ENCODE measurements at places on chromosomes 4 and X.

DNA sequence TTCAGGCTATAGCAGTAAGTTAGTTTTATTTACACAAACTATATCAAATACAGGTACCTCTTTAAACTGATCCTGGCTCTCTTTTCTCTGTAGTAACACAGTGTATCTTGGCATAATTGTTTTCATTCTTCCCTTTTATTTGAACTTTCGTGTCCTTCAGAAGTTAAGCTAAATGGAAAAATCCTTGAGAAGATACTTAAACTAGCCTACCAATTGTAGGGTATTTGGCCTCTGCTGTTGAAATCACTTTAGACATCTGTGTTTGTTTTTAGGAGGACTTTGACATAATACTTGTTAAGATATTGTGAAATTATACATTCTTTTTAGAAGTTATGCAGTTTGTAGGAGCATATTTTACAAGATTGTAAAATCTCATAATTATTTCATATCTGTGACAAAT, 90.3 kb upstream of the GK2 start:
- no peak for DNase-seq

- no peak for DNase-seq
These were observed at the start of gene NDST3 for GRCh38 chr4:118034053-118034785. Gene NDST3 (plus strand): TSS chr4:118034486. CDS start chr4:118053911, 19,425 bp downstream.

DNA sequence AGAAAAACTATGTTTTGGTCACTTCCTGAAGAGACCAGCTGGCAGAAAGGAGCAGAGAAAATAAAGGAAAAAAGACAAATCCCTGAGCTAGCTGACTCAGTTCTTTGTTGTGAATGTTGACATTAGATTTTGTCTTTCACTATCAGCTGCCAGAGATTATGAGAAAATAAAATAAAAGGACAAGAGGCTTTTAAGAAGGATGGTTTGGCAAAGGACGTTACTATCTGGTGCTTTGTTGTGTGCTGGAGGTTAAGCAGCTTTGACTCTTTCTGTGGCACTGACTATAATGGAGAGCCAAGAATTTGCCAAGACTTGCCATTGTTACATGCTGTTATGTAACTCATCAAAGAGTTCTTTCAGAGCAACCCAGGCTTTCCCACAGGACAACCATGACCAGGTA, 12.1 kb downstream of the ASB5 start:
- no peak for DNase-seq

DNA sequence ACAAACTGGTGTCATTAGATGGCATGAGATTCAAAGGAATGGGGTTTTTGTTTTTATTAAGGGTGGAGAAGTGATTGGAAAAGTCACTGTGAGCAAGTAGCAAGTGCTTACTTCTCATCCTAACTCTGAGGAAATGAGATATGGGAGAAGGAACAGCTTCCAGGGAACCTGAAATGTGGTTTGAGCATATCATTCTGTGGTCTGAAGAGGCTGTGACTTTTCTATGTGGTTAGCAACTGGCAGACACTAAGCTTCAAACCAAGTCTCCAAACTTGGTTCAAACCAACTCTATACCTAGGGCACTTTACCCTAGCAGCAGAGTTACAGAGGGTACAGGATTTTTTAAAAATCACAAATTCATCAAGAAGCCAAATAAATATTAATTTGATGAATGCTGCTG, 58.2 kb downstream of the DCLK2 start:
- DNase-seq, result no peak

- no peak for DNase-seq
These were observed 15.6 kb upstream of the ART3 start for GRCh38 chr4:76058888-76059426.

- no peak for DNase-seq
These were observed 60.1 kb upstream of the ATP8A1 start for GRCh38 chr4:42716996-42717395.

DNA sequence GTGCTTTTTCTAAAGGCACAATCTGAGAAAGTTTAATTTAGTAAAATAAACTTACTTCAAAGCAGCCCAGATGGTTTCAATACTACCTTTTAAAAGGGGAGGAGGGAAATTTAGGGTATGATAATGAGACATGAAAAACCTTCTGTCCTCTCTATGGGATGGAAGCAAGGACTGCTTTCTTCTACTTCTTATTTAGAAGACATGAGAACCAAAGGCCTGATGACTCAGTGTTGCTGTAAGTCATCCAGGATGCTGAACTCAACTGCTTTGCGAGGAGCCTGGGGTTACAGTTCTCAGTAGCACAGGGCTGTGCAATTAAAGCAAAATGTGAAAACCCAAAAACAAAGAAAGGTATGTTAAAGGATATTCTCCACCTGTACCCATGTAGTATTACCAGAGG, 140.8 kb upstream of the EDNRA start:
- no peak for DNase-seq

DNA sequence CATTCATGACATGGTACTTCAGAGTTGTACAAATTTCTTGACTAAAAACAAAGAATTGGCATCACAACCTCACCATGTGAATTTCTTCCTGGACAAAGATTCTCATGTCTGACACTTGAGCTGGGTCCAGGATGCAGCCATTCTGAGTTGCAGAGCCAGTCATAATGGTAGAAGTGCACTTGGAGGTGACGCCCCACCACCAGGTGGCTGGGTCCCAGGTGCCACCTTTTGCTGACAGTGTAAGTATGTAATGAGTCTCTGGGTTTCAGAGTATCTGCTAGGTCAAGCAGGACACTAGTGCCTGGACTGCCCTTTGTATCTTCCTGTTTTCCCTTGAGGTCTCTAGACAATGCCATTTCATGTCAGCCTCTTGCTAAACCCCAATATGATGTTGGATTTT, 36.6 kb upstream of the WDR1 start:
- DNase-seq, result no peak

DNA sequence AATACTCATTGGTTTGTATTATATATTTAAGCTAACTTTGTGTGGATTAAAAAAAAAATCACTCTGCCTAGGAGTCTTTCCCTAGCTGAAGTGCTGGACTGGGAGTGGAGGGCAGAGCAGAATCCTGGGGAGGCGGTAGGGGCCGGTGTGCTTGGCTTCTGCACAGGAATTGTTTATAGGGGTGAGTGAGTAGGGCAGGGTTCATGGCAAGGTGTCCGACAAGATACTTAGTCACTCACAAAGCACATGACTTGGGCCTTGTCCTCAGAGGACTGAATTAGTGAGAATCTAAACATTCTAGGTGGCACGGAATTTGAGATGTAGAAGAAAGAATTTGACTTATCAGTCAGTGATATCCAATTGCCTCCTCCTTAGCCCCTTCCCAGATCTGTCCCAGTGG, 32.2 kb downstream of the FNIP2 start:
- DNase-seq, result no peak

- DNase-seq, result no peak
These were observed 239.1 kb downstream of the RASL11B start for GRCh38 chr4:53101191-53101581.

- no peak for DNase-seq
These were observed 13.2 kb downstream of the EFHC2 start for GRCh38 chrX:44330227-44330626.

DNA sequence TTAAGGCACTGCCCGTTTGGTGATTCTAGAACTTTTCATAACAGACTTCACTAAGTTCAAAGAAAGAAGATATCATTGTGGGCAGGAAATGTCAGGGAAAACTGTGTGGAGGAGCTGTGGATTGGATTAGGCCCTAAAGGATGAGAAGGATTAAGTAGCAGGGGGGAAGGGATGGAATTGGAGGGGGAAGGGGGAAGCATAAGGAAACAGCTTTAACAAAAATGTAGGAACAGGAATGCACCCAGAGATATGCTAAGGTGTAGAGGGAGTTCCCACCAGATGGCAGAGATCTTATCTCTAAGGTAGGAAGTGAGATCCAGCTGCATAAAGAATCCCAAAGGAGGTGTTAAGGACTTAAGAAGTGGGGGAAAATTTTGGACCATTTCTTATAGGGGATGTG, 114.5 kb downstream of the LARP7 start:
- no peak for DNase-seq

DNA sequence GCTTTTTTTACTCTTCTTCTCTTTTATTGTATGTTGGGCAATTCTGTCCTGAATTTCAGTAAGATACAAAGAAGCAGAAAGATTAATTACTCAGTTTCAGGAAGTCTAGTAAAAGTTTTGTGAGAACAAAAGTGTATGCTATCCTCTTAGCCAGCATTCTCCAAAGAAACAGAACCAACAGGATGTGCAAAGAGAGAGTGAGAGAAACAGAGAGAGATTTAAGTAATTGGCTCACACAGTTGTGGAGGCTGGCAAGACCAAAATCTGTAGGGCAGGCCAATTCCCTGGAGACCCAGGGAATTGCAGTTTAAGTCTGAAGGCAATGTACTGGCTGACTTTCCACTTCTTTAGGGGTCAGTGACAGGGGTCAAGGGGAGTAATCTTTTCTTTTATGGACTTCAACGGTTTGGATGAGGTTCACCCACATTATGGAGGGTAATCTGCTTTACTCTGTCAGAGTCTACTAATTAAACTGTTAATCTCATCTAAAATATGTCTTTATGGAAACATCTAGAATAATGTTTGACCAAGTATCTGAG, 59.2 kb upstream of the SLC39A8 start:
- DNase-seq, result no peak

DNA sequence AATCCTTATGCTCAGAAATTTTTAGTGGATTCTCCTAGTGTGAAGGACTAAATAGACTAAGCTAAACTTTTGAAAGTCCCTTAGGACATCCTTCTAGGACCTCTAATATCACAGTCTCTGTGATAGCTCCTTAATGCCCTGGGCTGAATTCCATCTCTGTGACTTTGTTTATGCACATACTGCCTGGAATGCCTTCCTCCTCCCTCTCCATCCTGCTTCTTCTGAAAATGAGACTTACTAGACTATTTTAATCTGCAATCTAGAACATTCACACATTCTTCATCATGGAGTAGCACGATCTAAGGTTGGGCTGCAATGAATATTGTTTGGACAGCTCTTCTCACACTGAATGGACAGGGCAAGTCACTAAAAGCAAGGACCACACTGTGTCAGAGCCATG, 65.0 kb upstream of the MSX1 start:
- no peak for DNase-seq

DNA sequence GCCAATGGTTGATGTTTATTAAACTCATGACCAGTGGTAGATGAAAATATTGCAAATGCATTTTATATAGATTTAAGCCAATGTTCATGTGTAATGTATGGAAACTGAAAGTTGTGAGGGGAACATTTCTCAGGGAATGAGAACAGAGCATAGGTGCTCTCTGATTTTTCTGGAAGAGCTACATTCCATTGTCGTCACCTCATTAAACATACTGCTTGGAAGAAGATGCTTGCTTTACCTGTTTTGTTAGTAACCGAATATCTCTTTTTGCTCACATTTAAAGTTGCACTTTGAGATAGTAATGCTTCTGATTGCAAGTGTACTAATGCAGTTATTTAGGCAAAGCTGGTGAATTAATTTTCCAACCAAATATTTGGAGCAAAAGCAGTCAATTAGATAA, 93.8 kb upstream of the CLCN4 start:
- no peak for DNase-seq

- no peak for DNase-seq
These were observed 5.9 kb upstream of the HSD17B10 start for GRCh38 chrX:53440101-53440500.

GRCh38 chrX:8084006-8084405, 87.1 kb downstream of the VCX2 start:
- DNase-seq, result no peak

DNA sequence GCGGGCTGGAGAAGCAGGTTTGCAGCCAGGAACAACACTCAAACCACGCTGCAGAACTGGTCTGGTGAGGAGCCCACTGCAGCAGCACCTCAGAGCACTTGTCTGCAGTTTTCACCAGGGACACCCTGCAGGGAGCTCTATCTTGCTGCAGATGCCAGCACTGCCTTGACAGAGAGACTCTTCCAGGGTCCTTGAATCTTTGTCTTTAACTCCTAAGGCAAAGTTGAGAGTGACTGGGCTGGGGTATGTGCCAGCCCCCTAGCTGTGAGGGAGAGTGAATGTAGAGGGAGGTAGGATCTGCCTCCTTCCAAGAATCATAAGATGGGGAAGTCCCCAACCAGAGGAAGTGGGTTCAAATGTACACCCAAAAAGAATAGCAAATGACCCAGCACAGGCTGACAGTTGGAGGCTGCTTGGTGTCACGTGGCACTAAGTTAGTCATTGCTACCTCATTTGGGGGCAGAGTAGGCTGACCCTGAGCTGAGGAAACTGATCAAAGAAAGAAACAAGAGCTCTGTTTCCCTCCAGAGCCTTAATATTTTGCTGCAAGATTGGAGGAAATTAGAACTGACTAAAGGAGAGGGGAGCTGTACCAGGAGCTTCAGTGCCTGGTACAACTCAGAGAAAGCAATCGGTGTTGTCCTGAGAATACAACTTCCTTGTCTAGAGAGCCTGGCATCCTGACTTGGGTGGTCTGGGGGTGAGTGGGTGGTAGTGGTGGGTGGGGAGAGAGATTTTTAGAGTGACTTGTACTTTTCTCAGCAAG, 28.2 kb upstream of the HUWE1 start:
- DNase-seq, result peak; percentile 17

- DNase-seq, result peak; percentile 23
These were observed 95.4 kb upstream of the MAML3 start for GRCh38 chr4:140249351-140249750.

DNA sequence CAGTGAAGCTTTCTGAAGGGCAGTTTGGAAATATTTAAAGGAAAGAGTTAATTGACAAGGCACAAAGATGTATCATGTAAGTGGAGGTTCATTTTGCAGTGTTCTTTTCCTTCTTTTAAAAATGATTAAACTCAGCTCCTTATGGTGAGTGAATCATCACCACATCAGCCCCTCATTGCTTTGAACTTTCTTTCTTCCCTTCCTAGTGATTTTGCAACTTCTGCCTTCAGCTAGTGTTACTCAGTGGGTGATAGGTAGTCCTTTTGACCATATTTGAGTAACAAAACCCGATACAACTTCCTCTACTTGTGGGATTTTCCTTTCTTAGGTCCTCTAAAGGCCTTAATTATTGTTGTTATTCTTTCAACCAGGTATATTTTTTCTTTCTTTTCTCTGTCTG, 8.2 kb downstream of the ZCCHC4 start:
- DNase-seq, result no peak

DNA sequence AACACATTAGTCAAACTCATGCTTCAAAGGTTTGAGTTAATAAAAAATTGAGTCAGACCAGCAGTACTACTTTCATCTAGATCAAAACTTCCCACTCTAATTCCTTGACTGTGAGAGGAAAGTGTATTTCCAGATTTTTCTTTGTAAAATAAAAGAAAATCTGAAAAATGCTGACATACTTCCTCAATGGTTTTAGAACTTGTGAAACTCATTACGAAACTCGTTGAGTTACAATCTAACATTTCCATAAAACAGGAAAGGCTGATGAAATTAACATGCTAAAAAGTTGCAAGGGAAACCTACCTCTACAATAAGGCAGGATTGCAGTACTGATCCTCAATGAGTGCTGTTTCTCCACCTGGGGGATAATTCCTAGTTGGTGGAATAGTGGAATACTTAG, 217.8 kb upstream of the HCCS start:
- DNase-seq, result no peak

DNA sequence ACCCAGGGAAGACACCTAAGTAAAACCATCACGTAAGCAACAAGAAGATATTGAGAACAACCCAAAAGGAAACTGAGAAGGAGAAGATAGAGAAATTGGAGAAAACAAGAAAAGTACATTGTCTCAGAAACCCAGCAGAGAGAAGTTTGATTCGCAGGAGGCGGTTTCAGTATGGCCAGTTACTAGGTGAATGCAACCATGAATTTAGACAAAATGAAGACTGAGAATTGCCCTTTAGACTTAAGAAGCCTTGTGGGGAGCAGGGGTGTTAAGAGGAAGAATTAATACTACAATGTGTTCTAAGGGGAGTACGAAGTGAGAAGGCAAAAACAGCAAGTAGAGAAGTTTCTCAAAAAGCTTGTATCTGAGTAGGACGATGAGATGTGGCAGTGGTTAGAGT, 229.3 kb upstream of the NEIL3 start:
- DNase-seq, result no peak

Data from CD4-positive, alpha-beta T cell (primary cell).